DMS53 (cell line): ENCODE measurements at places on chromosomes 13 and 19.

- no peak for DNase-seq
Observed at GRCh38 chr19:1616875-1617274, 11.6 kb upstream of the UQCR11 start.

DNA sequence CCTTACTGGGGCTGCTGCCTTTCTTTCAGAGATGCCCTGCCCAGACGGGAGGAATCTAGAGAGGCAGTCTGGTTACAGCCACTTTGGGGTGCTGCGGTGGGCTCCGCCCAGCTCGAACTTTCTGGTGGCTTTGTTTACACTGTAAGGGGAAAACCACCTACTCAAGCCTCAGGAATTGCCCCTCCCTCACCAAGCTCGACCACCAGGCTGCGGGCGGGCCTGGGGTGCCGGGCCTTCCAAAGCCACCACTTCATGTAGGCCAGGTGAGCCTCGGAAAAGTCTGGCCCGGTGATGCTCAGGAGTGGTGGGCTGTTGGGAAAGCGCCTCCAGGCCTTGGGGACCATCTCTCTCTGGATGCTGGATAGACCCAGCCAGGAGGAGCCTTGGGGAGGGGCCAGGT, 218.6 kb downstream of the MTUS2 start:
- no peak for DNase-seq

- no peak for DNase-seq
Observed at GRCh38 chr13:112771877-112772538, 82.2 kb downstream of the ATP11A start.

DNA sequence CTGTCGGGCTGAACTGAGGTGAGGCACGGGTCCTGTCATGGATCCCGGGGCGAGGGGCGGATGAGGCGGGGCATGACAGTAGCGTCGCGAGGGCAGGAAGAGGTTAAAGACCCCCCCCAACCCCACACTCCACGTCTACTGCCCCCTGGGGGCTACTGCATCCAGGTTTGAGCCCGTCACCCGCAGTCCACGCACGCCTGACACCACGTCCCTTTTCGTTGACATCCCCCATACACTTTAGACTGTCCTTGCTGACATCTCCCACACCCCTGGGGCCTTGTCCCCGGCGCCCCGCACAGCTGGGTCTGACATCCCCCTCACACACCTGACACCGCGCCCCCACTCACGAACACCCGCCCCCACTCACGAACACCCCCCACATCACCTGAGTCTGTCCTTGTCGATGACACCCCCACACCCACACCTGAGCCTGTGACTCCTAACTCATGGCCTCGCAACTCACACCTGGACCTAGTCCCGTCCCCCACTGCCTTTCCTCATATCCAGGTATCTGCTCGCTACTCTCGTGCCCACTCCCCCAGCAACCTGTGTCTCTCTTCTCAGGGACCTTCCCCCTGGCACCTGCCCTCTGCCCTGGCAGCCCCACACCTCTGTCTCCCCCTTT, 416 bp downstream of the SLC25A42 start:
- peak; percentile 39 for DNase-seq

- DNase-seq = peak; percentile 82
Observed at GRCh38 chr19:16660763-16661479, at the start of gene TMEM38A. TSS of gene TMEM38A (plus strand) at chr19:16661139. CDS start at chr19:16661218, 79 bp downstream.

- peak; percentile 76 for DNase-seq
Observed at GRCh38 chr19:38869160-38869835, 8.8 kb downstream of the RINL start.

DNA sequence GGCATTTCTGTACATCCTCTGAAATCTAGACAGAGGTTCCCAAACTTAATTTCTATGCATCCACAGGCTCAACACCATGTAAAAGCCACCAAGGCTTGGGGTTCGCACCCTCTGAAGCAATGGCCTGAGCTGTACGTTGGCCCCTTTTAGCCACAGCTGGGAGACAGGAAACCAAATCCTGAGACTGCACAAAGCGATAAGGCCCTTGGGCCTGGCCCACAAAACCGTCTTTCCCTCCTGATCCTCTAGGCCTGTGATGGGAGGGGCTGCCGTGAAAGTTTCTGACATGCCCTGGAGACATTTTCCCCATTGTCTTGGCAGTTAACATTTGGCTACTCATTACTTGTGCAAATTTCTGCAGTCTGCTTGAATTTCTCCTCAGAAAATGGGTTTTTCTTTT, 766.4 kb downstream of the GPC5 start:
- no peak for DNase-seq

- DNase-seq = no peak
Observed at GRCh38 chr13:32042551-32042950, 11.0 kb downstream of the FRY start.

GRCh38 chr13:50572129-50572528, 271.4 kb downstream of the DLEU7 start:
- no peak for DNase-seq

GRCh38 chr13:51091839-51092238, 19.2 kb downstream of the C13orf42 start:
- no peak for DNase-seq

GRCh38 chr13:29907670-29908069, 57.3 kb upstream of the UBL3 start:
- DNase-seq = no peak

DNA sequence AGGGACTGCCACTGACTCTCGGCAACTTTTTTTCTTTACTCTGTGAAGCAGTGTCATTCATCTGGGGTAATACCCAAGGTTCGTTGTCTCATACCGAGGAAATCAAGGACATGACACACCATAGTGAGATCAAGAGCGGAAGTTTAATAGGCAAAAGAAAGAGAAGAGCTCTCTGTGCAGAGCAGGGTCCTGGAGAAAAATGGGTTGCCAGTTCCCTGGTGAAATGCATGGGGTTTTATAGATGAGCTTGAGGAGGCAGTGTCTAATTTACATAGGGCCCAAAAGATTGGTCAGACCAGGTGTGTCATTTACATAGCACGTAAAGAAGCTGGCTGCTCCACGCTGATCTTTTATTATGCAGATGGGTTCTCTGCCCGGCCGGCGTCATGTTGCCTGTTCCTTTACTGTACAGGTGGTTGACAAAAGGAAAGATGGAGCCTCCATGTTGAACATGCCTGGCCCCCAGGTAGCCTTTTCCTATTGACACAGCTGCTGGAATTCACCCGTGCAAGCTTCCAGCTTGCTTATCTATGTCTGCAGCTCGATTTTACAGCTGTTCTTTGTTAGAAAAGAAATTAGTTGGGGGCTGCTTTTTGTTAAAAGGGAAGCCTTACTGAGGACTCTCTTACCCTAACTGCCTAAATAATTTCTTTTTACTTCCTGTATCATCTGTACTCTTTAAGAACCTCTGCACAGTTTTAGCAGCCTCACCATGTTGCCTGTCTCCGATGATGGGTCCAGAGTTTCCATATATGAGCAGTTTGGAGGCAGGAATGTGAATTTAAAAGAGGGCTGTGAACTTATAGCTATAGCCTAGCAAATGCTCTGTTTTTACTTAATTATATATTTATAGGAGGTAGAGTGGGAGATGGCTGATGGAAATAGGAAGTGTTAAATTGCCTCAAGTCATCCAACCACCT, 98.0 kb upstream of the DIAPH3 start:
- peak; percentile 78 for DNase-seq

DNA sequence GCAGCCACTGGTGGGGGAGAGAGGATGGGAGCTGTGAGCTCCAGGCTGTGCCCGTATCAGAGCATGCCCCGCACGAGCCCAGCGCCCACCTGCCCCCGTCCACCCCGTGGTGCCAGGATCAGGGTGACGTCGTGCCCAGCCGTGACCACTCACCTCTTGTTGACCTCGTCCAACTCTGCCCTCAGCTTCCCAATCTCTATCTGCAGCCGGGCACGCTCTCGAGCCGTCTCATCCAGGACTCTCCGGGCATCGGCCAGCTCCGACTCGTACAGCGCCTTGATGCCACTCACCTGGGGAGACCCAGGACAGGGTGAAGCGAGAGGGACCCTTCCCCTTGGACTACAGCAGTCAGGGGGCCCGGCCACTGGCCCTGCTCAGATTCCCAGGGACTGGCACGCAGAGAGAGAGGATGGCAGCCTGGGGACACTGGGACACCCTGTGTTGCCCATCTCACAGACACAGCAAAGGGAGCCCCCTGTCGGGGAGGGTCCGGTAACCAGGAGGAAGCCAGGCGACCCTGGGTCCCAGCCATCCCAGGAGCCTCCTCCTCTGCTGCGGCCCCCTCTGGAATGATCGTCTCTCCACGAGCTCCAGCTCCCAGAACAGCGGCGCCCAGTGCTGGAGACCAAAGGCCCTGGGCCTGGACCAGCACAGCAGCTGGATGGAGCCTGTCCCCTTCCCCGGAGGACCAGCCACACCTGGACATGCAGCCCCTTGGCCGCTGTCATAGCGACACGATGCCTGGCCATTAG, 12.3 kb downstream of the LMNB2 start:
- DNase-seq = no peak

- peak; percentile 32 for DNase-seq
Observed at GRCh38 chr13:41909506-41909905, 51.4 kb downstream of the VWA8 start.

DNA sequence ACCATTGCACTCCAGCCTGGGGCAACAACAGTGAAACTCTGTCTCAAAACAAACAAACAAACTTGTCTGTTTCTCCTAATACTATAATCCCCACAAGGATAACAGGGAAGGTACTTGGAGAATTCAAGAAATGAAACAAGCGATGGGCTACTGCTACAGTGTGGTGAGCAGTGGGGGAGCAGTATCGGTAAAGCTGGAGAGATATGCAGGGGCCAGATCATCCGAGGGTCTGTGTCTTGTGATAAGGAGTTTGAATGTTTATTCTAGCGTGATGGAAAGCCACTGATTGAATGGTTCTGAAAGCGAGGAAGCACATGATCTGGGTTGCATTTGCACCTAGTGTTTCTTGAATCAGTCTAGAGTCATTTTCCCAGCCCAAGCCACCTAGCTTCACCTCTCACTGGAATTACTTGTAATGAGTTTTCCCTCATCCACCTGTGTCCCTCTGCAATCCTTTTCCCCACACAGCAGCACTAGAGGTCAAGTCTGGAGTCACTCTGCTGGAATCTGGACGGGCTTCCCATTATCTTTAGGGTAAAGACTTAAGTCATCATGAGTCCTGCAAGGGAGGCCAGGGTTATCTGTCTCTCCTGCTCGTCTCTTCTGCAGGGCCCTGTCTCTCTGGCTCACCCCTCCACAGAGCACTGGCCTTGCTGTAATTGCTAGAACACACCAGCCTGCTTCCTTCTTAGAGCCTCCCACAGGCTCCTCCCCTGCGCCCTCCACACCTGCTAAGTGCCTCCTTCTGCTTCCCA, 162.3 kb downstream of the KLF5 start:
- DNase-seq = peak; percentile 1

- DNase-seq = no peak
Observed at GRCh38 chr19:6213696-6214641, 65.8 kb downstream of the MLLT1 start.
